ENCODE measurements at places on chromosomes 2 and 18.

- no peak for DNase-seq
Observed at GRCh38 chr2:218003981-218004419, 1.2 kb upstream of the TNS1 start.

DNA sequence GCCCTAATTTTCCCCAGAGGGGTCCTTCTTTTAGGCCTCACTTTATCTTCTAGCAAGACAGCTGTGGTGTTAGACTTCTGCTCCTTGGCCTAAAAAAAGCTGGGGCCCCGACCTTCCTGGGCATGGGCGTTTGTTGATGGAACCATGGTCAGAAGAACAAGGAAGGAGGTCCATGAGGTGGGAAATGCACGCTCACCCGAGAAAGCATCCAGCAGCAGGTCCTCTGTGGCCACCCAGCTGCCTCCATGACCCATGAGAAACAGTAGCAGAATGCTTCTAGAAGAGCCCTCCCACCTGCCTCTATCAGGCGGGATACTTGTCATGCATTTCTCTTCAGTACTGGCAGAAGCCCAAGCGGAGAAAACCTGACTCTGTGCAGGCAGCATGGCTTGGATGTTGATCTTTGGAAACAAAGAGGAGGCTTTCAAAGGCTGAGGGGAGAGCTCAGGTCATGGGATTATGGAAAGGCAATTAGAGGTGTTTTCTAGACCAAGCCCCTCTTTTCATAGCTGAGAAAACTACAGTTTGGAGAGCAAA, 249.1 kb downstream of the FAM210A start:
- no peak for DNase-seq

DNA sequence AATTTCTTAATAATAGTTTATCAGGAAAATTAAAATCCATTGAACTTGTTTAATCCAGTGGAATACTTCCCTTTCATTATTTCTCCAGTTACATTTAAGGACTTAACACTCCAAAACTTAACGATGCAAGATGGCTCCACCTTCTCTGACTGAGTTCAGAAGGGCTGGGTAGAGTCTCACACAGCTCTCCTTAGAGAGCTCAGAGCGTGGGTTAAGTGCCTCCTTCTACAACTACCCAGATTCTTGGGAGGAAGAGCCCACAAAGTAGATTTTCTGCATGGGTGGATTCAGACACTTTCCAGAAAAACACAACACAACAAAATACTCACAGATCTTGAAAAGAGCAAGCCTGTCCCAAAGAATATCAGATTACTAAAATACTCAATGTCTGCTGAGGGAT, 130.6 kb downstream of the THADA start:
- DNase-seq = no peak

DNA sequence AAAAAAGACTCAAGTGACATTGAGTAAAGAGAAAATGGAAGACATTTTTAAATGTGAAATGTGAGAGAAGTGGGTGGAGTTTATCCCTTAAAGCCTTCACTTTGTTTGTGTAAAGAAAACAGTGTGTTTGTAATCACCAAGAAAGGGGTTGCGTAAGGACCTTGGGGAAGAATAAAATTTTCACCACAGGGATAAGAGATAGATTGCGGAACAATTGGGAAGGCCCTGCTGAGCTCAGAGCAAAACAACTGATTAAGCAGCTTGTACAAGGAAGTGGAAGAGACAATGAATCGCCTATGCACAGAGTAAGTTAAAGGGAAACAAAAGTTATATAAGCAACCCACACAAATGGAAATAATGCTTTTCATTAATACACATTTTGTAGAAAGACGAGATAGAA, 327.7 kb downstream of the RAD51AP2 start:
- no peak for DNase-seq

- DNase-seq = no peak
Observed at GRCh38 chr2:25481381-25482300, 139.9 kb upstream of the DNMT3A start.

DNA sequence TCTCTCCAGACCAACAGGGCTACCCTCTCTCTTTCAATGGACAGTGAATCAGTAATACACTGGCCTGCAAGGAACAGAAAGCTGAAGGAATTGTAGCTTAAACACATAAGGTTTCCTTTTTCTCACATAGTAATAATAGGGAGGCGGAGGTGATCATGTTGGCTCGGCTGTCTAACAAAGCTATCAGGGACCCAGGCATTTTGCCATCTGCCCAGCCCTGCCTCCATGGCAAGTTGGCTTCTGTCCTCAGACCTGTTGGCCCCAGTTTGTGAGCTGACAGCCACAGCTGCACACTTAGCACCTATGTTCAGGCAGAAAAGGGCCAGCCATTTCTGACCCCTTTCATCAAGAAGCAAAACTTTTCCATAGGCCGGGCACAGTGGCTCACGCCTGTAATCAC, 2.0 kb upstream of the CHRNG start:
- no peak for DNase-seq
